ENCODE measurements at places on chromosomes 3 and 15.

DNA sequence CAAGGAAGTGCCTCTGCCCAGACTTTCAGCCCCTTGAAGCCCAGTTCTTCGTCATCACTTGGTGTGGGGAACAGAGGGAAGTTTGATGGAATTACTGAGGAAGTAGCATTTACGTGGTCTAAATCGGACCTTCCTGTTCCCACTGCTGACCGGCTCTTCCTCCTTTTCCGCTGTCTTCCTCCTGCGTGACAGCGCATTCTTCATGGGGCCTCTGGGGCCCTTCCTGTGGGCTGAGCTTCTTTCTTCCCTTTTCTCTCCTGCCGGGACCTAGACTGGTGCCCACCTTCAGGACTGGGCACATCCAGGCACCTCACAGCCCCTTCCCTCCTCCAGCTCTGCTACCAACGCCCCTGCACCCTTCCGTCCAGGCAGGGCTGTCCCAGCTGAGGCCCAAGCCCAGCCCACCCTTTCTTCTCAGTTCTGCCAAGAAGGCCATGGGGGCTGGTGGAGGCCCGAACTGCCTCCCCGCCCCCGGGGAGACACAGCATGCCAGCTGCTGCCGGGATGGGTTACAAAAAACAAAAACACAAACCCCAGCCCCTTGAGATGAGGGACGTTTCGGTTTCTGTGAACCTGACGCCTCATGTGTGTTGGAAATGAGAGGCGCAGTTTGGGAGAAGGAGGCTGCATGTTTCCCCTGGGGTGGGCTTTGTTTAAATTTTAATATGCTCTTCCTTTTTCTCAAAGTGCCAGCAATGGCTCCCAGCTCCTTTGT lies 19.1 kb downstream of the ZNF710 start:
- DNase-seq, result no peak

DNA sequence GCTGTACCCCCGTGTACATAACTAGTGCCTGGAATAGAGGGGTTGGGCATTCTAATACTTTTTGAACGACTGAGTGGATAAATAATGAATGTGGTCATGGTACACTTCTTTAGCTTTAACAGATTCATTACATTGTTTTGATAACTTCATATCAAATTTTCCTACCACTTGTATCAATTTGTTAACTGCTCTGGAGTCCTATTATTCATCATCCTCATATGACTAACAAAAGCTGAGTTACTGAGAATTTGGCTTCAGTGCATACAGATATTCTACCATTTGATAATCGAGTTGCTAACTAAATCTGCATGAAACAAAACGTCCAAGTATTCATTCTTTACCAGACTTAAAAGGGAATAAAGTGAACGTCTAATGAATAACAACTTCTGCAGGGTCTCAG lies 31.7 kb downstream of the FRMD5 start:
- DNase-seq, result no peak

- DNase-seq, result no peak
Measured at GRCh38 chr3:94092086-94092485, 29.2 kb downstream of the NSUN3 start.

GRCh38 chr3:150172356-150172755 lies 201.7 kb upstream of the PFN2 start:
- DNase-seq, result no peak

- no peak for DNase-seq
Measured at GRCh38 chr3:3800685-3801493, 1.7 kb downstream of the LRRN1 start.

- DNase-seq, result no peak
Measured at GRCh38 chr15:41932511-41933289, 38.8 kb upstream of the SPTBN5 start.

GRCh38 chr3:123337226-123337625 lies 111.7 kb downstream of the ADCY5 start:
- no peak for DNase-seq

DNA sequence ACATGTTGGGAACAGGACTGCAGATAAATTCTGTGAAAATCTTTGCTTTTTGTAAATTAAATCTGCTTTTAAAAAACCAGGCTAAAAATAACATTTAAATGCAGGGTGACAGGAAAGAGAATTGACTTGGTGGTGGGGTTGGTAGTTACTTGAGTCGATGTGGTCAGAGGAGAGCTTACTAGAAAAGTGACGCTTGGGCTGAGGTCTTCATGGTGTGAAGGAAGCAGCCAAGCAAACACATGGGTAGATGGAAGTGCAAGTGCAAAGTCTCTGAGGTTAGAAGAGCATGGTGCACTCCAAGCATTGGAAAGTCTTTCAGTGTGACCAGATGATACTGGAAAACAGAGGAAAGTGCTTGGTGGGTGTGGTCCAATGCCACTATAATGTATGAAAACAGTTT lies 86.4 kb upstream of the THBS1 start:
- no peak for DNase-seq
